ENCODE measurements at places on chromosomes 6 and 20.

DNA sequence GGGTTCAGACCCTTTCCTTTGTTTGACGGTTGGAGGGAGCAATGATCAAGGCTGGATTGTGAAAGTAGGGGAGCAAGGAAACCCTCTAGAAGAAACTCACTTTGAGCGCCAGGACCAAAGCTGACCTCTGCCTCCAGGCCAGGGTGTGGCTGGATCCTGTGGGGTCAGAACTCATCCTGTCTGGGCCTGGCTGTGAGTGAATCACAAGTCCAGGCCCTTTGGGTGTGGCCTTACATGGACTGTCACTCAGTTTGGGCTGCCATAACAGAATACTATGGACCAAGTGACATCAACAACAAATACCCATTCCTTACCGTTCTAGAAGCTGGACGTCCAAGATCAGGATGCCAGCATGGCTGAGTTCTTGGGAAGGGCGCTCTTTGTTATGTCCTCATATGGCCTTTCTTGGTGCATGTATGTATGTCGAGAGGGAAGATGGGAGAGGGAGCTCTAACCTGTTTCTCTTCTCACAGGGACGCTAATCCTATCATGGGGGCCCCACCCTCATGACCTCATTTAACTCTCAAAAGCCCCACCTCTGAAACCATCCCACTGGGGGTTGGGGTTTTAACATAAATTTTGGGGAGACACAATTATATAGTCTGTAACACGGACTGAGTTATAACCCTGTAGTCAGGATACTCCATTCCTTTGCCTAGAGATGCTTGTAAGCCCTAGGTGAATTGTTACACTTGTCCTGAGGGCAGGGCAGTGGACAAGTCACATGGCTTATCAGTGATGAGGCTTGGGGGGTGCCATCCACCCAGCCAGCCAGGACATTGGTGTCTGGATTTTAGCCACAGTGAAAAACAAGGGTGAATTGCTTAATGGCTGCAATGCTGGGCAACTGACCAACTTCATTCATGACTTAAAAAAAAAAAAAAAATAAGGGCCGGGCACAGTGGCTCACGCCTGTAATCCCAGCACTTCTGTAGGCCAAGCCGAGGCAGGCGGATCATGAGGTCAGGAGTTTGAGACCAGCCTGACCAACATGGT is 80.0 kb downstream of the TRMT11 start:
- DNase-seq: no peak

DNA sequence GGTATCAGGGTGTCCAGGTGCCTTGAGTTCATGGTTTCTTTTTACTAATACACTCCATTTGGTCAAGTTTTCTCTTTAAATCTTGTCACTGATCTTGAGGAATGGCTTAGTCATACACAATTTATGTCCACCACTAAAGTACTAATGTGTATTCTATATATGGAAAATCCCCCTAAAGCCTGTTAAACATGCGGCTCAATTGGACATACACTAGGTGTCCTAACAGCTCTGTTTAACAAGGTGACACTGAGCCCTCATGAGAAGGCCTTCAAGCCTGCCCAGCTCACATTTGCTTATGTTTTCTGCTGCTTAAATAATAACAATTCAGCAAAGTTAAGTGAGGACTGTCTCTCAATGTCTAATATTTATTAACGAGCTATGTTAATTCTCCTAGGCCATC is 31.5 kb downstream of the PDE7B start:
- no peak for DNase-seq

DNA sequence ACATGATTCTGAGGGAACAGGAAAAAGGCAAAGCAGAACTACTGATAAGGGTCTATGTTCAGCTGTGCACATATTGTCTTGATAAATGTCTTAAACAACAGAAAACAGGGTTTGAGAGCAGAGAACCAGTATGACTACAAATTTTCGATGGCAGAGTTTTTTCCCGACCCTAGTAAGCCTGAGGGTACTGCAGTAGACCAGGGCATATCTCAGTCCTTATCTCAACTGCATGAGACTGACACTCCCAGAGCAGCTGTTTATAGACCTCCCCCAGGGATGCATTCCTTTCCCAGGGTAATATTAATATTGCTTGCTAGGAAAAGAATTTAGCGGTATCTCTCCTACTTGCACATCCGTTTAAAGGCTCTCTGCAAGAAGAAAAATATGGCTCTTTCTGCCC is 1176.8 kb upstream of the ADGRB3 start:
- DNase-seq: no peak

GRCh38 chr6:34339432-34339831 is 53.0 kb downstream of the NUDT3 start:
- DNase-seq: no peak

DNA sequence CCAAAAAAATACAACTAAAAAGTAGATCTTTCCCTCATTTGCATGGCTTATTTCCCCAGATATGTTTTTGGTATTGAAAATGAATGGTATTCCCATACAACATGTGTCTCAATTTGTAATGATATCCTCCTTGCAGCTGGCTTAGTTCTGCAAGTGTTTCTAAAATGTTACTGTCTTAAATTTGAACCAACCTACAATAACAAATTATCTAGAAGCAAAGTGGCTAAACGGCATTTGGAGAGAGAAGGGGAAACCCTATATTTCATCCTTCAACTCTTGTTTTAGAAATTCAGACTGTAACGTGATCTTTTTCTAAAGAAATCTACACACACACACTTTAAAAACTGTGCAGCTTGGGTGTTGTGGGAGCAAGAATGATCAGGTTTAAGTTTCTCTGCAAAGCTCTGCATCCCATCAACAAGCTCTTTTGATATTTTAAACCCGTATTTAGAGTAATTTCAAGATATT is 153.0 kb downstream of the SOBP start:
- no peak for DNase-seq

DNA sequence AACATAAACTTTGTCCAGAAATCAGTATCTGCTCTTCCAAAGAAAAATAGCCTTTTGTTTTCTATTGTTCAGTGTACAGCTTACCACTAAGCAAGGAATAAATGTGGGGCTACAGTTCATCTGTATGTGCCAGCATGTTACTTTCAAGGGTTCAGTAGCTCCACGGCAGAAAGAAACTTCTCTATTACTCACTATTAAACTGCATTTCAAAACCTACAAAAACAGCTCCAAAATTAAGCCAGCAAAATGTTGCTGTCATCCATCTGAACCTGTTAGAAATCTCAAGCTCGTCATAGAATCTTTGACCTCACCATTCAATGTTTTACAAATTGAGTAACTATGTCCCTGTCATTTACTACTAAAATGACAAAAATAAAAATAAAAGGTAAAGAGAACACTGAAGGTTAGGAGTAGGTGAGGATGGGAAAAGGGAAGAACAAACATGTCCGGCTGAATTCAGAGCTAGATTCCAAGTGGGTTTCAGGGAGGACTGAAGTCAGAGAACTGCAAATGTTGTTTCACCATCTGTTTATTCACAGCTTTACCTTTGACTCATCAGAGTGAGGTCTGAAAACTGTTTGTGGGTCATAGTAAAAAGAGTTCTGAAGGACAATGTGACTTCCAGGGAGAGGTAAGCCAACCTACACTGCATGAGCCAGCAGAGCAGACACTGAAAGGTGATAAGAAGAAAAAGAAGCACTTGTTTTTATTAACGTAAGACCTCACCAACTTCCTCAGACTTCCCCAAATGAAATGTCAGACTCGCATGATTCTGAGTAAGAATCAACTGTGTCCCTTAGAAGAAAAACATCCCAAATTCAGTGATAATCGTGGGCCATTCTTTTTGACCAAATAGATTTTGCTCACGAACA is 62.0 kb downstream of the ATXN1 start:
- DNase-seq: no peak

DNA sequence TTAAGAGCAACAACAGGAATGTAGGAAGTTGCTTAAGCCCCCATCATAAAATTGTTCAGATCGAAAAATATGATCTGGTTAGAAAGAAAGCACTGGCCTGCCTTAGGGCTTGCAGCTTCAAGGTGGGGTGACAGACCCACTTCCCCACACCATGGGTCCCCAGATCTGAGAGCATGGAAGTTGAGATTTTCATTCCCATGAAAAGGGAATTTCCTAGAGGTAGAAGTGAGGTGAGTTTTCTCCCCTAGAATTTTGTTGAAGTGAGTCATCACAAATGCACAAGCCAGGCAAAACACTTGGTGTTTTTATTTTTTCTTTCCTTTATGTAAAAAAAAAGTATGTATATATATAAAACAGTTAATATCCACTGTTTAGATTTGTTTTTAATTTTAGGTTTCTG is 213.6 kb upstream of the SUPT3H start:
- no peak for DNase-seq

GRCh38 chr6:131163886-131164285 is 28.6 kb downstream of the AKAP7 start:
- no peak for DNase-seq

Measured in CD8-positive, alpha-beta T cell (primary cell).